ENCODE measurements at places on chromosomes 5 and 9. TPM values are rescaled to one million over a fixed set of nuclear protein-coding genes. Genes with fewer than 3 reads are reported as not detected.
A peak's percentile ranks its signal among the peaks of the same experiment; 100 is the strongest.

DNA sequence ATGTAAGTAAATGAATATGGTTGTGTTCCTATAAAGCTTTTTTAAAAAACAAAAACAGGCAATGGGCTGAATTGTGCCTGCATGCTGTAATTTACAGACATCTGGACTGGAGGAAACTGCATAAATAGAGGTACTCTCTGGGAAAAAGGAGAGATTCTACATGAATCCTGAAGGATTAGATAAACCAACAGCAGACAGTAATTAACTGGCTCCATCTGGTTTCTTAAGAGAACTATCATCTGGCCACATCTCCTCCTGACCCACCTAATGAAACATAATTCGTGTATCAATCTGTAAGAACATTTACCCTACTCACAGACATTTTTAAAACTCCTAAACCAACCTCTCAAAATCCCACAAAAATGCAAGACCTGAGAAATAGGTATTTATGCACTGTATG lies 528.1 kb upstream of the ST8SIA4 start:
- no peak for DNase-seq

GRCh38 chr5:173204185-173204979 lies 30.6 kb downstream of the NKX2-5 start:
- DNase-seq: peak; percentile 34

GRCh38 chr5:61881821-61882487 lies 424.1 kb upstream of the KIF2A start:
- no peak for DNase-seq

GRCh38 chr5:105740242-105740641 lies 1930.5 kb downstream of the EFNA5 start:
- DNase-seq: no peak

DNA sequence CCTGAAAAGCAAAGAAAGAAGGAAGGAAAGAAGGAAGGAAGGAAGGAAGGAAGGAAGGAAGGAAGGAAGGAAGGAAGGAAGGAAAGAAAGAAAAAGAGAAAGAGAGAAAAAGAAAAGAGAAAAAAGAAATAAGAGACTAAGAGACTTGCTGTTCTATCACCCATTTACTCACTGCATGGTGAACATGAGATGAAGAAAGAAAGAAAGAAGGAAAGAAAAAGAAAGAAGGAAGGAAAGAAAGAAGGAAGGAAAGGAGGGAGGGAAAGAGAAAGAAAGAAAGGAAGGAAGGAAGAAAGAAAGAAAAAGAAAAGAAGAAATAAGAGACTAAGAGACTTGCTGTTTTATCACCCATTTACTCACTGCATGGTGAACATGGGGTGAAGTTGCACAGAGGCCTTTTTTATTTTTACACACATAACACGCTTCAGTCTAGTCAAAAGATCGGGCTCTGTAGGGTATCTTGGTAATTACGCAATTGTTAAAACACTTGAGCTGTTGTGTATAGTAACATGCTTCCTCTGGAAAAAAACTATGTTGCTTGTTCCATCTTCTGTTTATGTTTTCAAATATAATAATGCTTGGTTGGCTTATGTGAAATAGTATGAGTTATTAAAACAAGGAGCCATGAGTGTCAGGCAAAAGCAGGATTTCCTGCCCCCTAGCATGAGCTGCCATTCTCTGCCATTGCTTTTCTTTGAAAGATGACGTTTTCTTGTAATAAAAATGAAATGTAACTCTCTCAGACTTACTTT lies 119.3 kb upstream of the ZNF608 start:
- DNase-seq: no peak

- DNase-seq: no peak
Observed at GRCh38 chr5:176882567-176882903, 16.6 kb downstream of the HK3 start.

GRCh38 chr9:105127863-105128220 lies 116.6 kb upstream of the SLC44A1 start:
- peak; percentile 10 for DNase-seq

GRCh38 chr5:174844971-174845370 lies 120.6 kb downstream of the MSX2 start:
- no peak for DNase-seq

Gene TEK
- total RNA-seq: not detected

Gene CLIC3
- 1.0 TPM for total RNA-seq
